ENCODE measurements at places on chromosomes 12 and 14. TPM values are rescaled to one million over a fixed set of nuclear protein-coding genes. Genes with fewer than 3 reads are reported as not detected.

- no peak overlapping the region for H3K4me3 ChIP-seq
- H3K4me1 ChIP-seq = peaks cover 2% of the 10 kb centered on the region
- H3K27me3 ChIP-seq = peaks cover 3% of the 10 kb centered on the region
- no peak overlapping the region for H3K27ac ChIP-seq
- no peaks in the 10 kb centered on the region for H3K36me3 ChIP-seq
- no peak for DNase-seq
Measured at GRCh38 chr14:92635896-92636295, 112.5 kb downstream of the LGMN start.

GRCh38 chr12:75747572-75748021 is 236.2 kb upstream of the KRR1 start:
- no peak for DNase-seq
- peaks cover 6% of the 10 kb centered on the region for H3K27me3 ChIP-seq
- H3K36me3 ChIP-seq = peaks cover 2% of the 10 kb centered on the region

Gene KRT83
- not detected for total RNA-seq

Gene PDE3A
- total RNA-seq = 121 TPM

Gene TSPAN9
- total RNA-seq = 30.9 TPM

- DNase-seq = no peak
- H3K27ac ChIP-seq = no peak overlapping the region
- no peak overlapping the region for H3K4me3 ChIP-seq
- H3K27me3 ChIP-seq = no peaks in the 10 kb centered on the region
Measured at GRCh38 chr14:51621654-51622053, 30.1 kb upstream of the FRMD6 start.

Gene LAG3
- total RNA-seq = 2.5 TPM

DNA sequence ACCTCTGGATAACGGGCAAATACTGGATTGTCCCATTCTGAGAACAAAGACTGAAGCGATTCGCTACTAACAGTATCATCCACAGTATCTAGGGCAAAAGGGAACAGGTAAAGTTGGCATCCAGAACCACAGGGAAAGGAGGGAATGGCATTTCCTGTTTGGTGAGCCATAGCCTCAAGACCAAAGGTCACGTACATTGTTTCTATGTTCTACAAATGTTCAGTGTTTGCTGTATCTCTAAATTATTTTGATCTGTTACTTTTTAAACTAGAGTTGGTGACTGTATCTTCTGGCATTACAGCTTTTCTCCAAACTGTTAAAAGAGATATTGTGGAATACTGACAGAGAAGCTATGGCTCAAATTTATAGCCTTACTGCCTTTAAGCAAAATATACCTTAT is 9.7 kb downstream of the MLH3 start:
- peaks cover 5% of the 10 kb centered on the region for H3K4me1 ChIP-seq
- no peak overlapping the region for H3K27ac ChIP-seq
- no peaks in the 10 kb centered on the region for H3K27me3 ChIP-seq

GRCh38 chr12:64993461-64993860 is 127.6 kb downstream of the WIF1 start:
- H3K4me1 ChIP-seq = peaks cover 20% of the 10 kb centered on the region
- H3K27ac ChIP-seq = no peak overlapping the region
- peaks cover 6% of the 10 kb centered on the region for H3K27me3 ChIP-seq
- peaks cover 3% of the 10 kb centered on the region for H3K36me3 ChIP-seq
- no peak for DNase-seq

Gene CEBPE
- not detected for total RNA-seq

GRCh38 chr12:104713444-104713843 is 244.6 kb downstream of the SLC41A2 start:
- peaks cover 7% of the 10 kb centered on the region for H3K27me3 ChIP-seq
- H3K36me3 ChIP-seq = no peaks in the 10 kb centered on the region
- H3K27ac ChIP-seq = no peak overlapping the region
- H3K4me1 ChIP-seq = peaks cover 21% of the 10 kb centered on the region

- H3K36me3 ChIP-seq = no peaks in the 10 kb centered on the region
- H3K27me3 ChIP-seq = peaks cover 4% of the 10 kb centered on the region
Measured at GRCh38 chr14:23122086-23122485, 3.0 kb upstream of the CEBPE start.

DNA sequence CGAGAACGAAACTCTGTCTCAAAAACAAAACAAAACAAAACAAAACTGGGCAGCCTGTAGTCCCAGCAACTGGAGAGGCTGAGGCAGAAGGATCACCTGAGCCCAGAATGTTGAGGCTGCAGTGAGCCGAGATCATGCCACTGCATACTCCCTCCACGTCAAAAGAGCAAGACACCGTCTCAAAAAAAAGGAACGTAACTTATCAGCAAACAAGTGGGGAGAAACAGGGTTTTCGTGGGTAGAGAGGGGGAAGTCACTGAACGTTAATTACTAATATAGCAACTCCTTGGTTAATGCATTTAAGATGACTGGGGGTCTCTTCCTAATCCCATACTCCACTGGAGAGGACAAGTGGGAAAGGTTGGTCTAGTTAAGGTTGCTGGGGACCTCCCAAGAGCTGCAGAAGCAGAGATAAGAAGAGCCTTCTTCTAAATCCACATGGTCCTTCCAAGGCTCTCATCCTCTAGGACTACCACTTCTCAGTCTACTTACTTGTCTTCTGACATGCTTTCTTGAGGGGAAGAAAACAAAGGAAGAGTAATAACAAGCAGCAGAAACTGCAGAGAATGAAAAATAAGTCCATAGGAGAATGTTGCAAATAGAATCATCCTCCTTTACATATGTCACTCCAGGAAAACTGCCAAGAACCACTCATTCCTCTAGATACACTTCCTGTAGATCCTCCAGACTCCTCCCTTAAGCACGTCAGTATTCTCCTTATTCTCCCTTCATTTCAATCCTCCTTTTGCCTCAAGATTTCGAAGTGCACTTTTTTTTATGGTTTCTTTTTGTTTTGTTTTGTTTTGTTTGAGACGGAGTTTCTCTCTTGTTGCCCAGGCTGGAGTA is 5.8 kb downstream of the NUMB start:
- no peak for DNase-seq
- no peaks in the 10 kb centered on the region for H3K36me3 ChIP-seq
- no peak overlapping the region for H3K27ac ChIP-seq
- H3K27me3 ChIP-seq = no peaks in the 10 kb centered on the region

Gene CFAP73
- total RNA-seq = not detected

DNA sequence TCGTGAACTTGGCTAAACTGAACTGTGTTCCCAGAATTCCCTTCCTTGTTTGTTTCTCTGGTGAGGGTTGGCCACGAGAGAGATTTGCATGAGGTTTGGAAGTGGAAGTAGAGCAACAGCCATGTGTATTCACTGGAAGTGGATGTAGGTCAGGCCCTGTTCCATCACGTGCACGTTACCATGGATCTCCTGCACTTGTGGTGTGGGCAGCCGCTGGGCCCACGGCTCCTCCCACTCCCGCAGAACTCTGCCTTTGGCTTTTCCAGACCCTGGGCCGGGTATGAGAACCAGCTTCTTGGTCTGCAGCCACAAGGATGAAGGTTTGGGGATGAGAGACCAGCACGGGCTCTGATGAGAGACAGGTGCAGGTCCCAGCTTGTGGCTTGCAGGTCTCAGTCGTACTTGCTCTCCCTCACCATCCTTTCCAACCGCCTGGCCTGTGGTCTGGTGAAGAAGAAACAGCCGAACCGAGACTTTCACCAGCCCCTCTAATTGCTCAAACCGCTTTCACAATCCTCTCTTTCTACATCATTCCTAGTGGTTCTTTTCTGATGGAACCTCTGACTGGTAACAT is 94.9 kb downstream of the DUSP16 start:
- no peak overlapping the region for H3K27ac ChIP-seq
- H3K27me3 ChIP-seq = no peaks in the 10 kb centered on the region
- no peak for DNase-seq
- H3K36me3 ChIP-seq = peaks cover 43% of the 10 kb centered on the region
- no peak overlapping the region for H3K4me3 ChIP-seq

Gene KRT71
- not detected for total RNA-seq

Gene LRCOL1
- not detected for total RNA-seq

DNA sequence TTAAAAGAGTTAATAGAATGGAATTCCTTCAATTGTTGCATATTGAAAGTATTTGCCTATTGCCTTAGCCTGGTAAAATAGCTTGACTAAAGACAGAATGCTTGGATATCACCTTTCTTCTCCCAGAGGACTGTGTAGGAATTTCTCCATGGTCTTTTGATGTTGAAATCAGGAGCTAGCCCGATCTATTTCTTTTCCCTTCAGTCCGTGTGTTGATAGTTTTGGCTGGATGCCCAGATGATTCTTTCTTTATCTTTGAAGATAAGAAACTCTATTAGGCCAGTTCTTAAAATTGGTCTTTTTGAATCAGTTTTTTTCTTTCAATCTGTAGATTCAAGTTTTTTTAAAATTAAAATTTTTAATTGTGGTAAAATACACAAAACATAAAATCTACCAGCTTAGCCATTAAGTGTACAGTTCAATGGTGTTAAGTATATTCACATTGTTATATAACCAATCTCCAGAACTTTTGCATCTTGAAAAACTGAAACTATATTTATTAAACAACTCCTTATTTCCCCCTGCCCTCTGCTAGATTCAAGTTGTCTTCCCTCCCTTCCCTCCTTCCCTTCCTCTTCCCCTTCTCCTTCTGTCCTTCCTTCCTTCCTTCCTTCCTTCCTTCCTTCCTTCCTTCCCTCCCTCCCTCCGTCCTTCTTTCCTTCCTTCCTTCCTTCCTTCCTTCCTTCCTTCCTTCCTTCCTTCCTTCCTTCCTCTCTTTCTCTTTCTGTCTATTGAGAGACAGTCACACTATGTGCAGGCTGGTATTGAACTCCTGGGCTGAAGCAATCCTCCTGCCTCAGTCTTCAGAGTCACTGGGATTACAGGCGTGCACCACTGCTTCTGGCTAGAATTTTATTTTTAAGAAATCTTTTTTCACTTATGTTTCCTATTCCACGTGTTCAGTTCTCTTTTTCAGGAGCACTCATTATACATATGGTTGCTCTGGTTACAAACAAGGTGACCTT is 10.1 kb downstream of the LACRT start:
- no peaks in the 10 kb centered on the region for H3K4me1 ChIP-seq
- no peak overlapping the region for H3K4me3 ChIP-seq
- H3K27ac ChIP-seq = no peak overlapping the region
- H3K27me3 ChIP-seq = peaks cover 47% of the 10 kb centered on the region
- DNase-seq = no peak
- H3K36me3 ChIP-seq = peaks cover 4% of the 10 kb centered on the region

DNA sequence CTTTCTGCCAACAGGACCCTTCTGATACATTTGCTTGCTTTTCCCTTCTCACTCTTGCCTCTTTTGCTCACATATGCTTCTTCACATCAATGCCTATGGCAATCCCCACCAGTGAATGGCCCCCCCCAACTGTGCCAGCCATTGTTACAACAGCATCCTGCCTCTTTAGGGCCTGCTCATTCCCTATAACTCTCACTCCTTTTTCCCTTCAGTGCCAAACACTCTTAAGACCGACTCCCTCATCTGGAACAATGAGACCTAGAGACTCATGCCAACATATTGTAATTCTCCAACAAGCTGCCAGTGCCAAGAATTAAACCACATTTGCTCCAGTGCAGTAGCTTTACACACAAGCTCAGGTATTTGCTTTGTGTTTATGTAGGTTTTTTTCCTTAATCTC is 189.0 kb downstream of the SOX5 start:
- peak overlapping the region; percentile 14 for H3K27ac ChIP-seq
- no peak for DNase-seq
- peaks cover 35% of the 10 kb centered on the region for H3K4me1 ChIP-seq
- H3K27me3 ChIP-seq = no peaks in the 10 kb centered on the region

- H3K4me3 ChIP-seq = no peak overlapping the region
- no peak for DNase-seq
- H3K27me3 ChIP-seq = no peaks in the 10 kb centered on the region
- H3K36me3 ChIP-seq = peaks cover 5% of the 10 kb centered on the region
- H3K27ac ChIP-seq = no peak overlapping the region
Measured at GRCh38 chr14:85468816-85469215, 61.1 kb upstream of the FLRT2 start.

All from progenitor cell of endocrine pancreas (in vitro differentiated cells).